H9 (cell line): ENCODE measurements at places on chromosomes 4 and X. TPM values are rescaled to one million over a fixed set of nuclear protein-coding genes. Genes with fewer than 3 reads are reported as not detected.

DNA sequence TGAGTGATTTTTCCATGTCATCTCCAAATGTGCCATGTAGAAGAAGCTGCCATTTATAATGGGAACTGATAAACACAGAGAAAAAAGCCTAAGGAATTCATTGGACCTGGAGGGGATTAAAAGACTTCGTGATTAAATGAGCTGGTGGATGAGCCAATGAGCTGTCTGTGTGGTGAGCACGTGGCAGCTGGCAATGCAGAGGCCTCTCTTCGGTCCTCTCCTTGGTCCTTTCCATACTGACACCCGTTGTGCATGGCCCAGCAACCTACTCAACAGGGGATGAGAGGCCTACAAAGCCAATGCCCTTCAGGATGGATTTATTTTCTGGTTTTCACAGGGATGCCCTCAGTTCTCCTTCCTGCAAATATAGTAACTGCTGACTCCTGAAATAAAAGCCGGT lies 87.7 kb upstream of the STS start:
- no peak overlapping the region for H3K27ac ChIP-seq
- no peaks in the 10 kb centered on the region for H3K27me3 ChIP-seq
- no peak for DNase-seq
- no peak overlapping the region for H3K4me3 ChIP-seq
- H3K4me1 ChIP-seq, result no peaks in the 10 kb centered on the region
- peaks cover 17% of the 10 kb centered on the region for H3K36me3 ChIP-seq

DNA sequence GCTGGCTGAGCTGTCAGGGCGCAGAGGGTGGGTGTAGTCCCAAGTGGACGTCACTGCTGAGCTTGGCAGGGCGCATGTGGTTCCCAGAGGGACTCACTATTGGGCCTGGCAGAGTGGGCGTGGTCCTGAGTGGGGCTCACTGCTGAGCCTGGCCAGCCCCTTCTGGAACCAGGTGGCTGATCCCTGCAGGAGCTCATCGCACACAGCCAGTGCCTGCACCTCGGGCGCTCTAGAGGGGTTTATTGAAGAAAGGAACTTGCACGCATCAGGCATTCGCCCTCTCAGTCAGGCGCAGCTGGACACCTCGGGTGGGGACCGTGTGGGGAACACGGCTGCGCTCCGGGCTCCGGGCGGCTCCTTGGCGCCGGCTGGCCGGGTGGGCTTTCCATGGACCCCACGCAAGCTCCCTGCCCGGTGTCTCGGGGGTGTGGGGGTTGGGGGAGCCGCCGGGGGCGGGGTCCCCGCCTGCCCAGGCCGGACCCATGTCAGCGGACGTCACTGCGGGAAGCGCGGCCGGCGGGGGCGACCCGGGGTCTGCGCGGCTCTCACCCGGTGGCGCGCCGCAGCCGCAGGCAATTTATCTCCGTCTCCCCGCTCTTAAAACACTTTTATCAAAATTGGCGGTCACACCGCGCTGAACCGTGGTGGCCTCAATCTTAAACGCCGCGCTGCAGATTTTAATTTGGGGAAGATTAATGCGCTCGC lies 65.4 kb upstream of the NKX1-1 start:
- H3K4me1 ChIP-seq, result no peaks in the 10 kb centered on the region
- DNase-seq, result peak; percentile 28
- H3K4me3 ChIP-seq, result no peak overlapping the region
- H3K36me3 ChIP-seq, result peaks cover 9% of the 10 kb centered on the region
- H3K27me3 ChIP-seq, result peaks cover 4% of the 10 kb centered on the region; the same call in 1 of the 2 replicates

DNA sequence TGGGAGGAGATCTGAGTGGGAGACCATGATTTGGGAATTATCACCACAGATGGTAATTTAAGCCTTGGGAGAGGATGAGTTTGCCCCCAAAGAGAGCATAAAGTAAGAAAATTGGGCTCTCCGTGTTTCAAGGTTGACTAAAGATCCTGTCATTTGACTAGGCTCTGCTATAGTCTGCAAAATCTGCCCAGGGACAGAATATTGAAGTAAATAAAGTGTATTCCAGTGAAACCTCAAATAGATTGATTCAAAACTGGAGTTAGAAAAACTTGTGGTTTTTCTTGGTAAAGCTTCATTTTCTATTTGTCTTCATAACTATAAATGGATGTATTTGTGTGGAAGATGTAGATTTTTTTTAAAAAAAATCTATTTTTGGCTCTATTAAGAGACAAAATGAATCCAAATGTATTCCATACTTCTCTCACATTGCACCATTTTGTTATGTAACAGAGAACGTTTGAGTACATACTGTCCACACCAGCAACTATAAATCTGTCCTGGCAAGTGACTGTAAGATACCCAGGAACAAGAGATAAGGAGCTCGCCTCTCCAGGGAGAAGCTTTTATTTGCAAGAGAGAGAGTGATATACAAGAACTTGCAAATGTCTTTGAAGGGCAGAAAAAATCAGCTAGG lies 170.2 kb downstream of the CBR4 start:
- no peaks in the 10 kb centered on the region for H3K27me3 ChIP-seq
- peaks cover 7% of the 10 kb centered on the region; the same call in 1 of the 2 replicates for H3K4me1 ChIP-seq

DNA sequence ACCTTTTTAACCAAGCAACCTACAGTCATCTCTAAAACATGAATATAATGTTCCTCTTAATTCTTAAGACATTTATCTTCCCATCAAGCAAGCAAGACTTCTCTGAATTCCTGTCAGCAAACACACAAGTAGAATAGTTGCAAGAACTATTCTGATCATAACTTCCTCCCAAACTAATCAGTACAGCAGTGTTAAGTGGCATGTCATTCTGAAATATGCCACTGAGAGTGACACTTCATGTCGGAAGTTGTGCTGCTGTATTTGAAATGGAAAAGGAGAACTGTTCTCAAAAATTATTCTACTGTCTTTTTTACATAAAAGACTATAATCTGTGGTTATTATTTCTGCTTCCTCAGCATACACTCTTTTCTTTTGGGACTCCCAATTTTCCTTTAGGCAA lies 546.6 kb downstream of the PCDH18 start:
- H3K27me3 ChIP-seq, result no peaks in the 10 kb centered on the region
- no peak for DNase-seq
- H3K36me3 ChIP-seq, result peaks cover 4% of the 10 kb centered on the region
- H3K27ac ChIP-seq, result no peak overlapping the region
- no peak overlapping the region for H3K4me3 ChIP-seq

- no peaks in the 10 kb centered on the region for H3K27me3 ChIP-seq
- H3K4me3 ChIP-seq, result no peak overlapping the region
- no peaks in the 10 kb centered on the region for H3K4me1 ChIP-seq
- H3K36me3 ChIP-seq, result no peaks in the 10 kb centered on the region
Measured at GRCh38 chr4:186813377-186814068, 89.9 kb upstream of the FAT1 start.

DNA sequence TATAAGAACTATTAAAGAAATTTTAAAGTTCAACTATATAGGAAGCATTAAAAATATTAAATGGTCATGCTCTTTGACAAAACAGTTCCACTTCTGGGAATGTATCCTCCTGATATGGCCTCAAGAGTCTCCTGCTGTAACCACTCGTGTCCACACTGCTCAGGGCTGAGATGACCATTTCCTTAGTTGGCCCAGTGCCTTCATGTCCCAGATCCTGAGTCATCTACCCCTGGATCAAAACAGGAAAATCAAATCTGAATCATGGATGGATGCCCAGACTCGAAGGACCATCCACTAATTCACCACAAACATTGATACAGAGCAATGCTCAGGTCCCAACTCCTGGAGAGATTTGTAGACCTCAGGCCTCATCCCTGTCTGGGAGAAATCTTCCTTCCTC lies 44.7 kb downstream of the GPRASP3 start:
- no peak overlapping the region for H3K4me3 ChIP-seq
- no peak for DNase-seq

- no peaks in the 10 kb centered on the region for H3K27me3 ChIP-seq
- H3K4me1 ChIP-seq, result no peaks in the 10 kb centered on the region
- DNase-seq, result no peak
- H3K36me3 ChIP-seq, result no peaks in the 10 kb centered on the region
- H3K4me3 ChIP-seq, result no peak overlapping the region
Measured at GRCh38 chrX:11190745-11191510, 79.8 kb downstream of the HCCS start.

GRCh38 chr4:152983221-152983620 lies 47.1 kb downstream of the FHDC1 start:
- peaks cover 4% of the 10 kb centered on the region for H3K36me3 ChIP-seq
- no peak overlapping the region for H3K4me3 ChIP-seq
- DNase-seq, result peak; percentile 67

DNA sequence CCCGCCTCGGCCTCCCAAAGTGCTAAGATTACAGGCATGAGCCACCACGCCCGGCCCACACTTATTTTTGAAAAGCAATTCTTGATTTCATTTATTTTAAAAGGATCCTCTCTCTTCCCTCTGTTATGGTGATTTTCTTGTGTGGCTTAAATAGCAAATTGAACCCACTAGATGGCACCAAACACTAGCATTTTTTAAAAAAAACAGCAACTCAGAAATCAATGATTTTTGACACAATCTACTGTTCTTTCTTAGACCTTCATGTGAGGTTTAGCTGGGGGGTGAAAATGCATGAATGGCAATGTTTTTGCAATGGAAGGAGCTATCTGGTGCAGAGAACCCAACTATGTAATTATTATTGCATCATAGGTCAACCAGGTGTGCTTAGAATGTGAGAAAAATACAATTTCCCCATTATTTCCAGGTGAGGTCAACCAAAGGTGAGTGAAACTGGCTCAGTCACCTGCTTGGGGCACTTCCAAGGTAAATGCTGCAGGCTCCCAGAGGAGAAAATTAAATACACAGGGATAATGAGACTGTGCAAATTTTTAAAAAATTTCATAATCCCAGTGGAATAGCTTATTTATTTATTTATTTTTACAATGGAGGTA lies 226.7 kb upstream of the PRKX start:
- no peak overlapping the region for H3K27ac ChIP-seq
- H3K4me3 ChIP-seq, result no peak overlapping the region
- peaks cover 2% of the 10 kb centered on the region; the same call in 2 of the 3 replicates for H3K36me3 ChIP-seq

GRCh38 chr4:64489628-64490027 lies 80.4 kb upstream of the TECRL start:
- no peaks in the 10 kb centered on the region for H3K27me3 ChIP-seq
- H3K27ac ChIP-seq, result no peak overlapping the region
- no peaks in the 10 kb centered on the region for H3K36me3 ChIP-seq
- no peak for DNase-seq
- H3K4me1 ChIP-seq, result no peaks in the 10 kb centered on the region

DNA sequence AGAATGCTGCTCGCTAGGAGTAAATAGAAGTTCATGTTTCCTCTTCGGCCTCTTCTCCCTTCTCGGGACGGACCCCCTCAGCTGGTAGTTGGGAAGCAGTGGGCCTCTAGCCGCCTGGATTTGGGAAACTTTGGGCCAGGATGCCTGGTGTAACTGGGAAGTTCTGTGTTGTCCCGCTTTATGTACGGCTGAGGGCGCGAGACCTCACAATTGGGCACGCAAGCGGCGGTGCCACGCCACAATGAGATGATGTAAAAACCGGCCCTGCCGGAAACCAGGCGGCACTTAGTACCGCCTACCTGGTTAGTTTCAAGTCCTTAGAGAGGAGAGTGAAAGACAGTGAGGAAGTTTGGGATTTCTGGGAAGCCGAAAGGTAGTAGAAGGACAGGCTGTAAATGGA lies at the start of gene CT83:
Gene CT83 (minus strand): TSS at position 155 of the 400 bp plus-strand sequence. CDS start 120 bp downstream, at position 35.
- 0 out of 2 replicates have a peak, but pooled peaks cover 2% of the 10 kb centered on the region for H3K4me1 ChIP-seq
- H3K27ac ChIP-seq, result no peak within 1 kb of the TSS
- DNase-seq, result no peak
- H3K4me3 ChIP-seq, result no peak within 1 kb of the TSS

- no peaks in the 10 kb centered on the region for H3K27me3 ChIP-seq
- no peak for DNase-seq
- H3K4me1 ChIP-seq, result peaks cover 17% of the 10 kb centered on the region
- H3K27ac ChIP-seq, result no peak overlapping the region
- no peaks in the 10 kb centered on the region for H3K36me3 ChIP-seq
Measured at GRCh38 chr4:37980246-37980645, 20.0 kb downstream of the PTTG2 start.

- peaks cover 2% of the 10 kb centered on the region; the same call in 1 of the 2 replicates for H3K4me1 ChIP-seq
- no peak for DNase-seq
- no peak overlapping the region for H3K27ac ChIP-seq
- H3K36me3 ChIP-seq, result no peaks in the 10 kb centered on the region
- H3K4me3 ChIP-seq, result no peak overlapping the region
Measured at GRCh38 chrX:134571796-134572195, 86.5 kb downstream of the PLAC1 start.

- H3K36me3 ChIP-seq, result no peaks in the 10 kb centered on the region
- DNase-seq, result no peak
- H3K27ac ChIP-seq, result no peak overlapping the region
- H3K4me3 ChIP-seq, result no peak overlapping the region
- no peaks in the 10 kb centered on the region; the same call in 1 of the 2 replicates for H3K27me3 ChIP-seq
- H3K4me1 ChIP-seq, result no peaks in the 10 kb centered on the region
Measured at GRCh38 chrX:69094977-69095669, 70.1 kb downstream of the PJA1 start.

DNA sequence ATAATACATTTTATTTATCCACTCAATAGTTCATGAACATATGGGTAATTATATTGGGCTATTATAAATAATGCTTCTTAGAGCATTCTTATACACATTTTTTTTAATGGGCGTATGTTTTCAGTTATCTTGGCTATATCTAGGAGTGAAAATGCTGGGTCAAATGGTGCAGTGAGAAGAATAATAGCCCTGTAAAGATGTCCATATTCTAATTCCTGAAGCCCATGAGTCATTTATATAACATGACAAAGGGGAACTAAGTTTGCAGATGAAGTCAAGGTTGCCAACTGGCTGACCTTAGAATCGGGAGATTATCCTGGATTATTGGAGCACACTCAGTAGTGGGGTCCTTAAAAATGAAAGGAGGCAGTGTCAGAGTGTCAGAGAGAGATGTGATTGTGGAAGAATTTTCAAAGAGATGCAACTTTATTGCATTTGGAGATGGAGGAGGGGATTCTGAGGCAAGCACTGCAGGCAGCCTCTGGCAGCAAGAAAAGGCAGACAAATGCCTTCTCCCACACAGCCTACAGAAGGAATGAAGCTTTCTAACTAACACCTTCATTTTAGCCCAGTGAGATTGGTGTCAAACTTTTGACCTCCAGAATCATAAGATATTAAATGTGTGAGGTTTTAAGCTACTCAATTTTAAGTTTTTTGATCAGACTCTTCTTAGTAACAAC lies 106.1 kb upstream of the HS3ST1 start:
- no peak overlapping the region for H3K4me3 ChIP-seq
- H3K36me3 ChIP-seq, result peaks cover 8% of the 10 kb centered on the region
- H3K4me1 ChIP-seq, result no peaks in the 10 kb centered on the region
- no peak for DNase-seq
- no peak overlapping the region for H3K27ac ChIP-seq

GRCh38 chrX:46967547-46967946 lies 55.3 kb downstream of the JADE3 start:
- H3K27me3 ChIP-seq, result no peaks in the 10 kb centered on the region
- no peak for DNase-seq
- peaks cover 8% of the 10 kb centered on the region for H3K36me3 ChIP-seq
- H3K4me1 ChIP-seq, result no peaks in the 10 kb centered on the region

The LONRF3 gene
- total RNA-seq, result 0.33 and 0.39 TPM in 2 replicates

The YY2 gene
- 1.8 TPM in 2 replicates for total RNA-seq

The NUDT11 gene
- total RNA-seq, result 23.6 and 25.7 TPM in 2 replicates

The DGAT2L6 gene
- not detected in 2 replicates for total RNA-seq

The MAGEA9B gene
- total RNA-seq, result 0.31 TPM in 1 of 2 replicates, not detected in the other

The CPLX1 gene
- 0.48 and 0.90 TPM in 2 replicates for total RNA-seq

The NPY2R gene
- total RNA-seq, result 0.09 TPM in 1 of 2 replicates, not detected in the other

The PAGE3 gene
- not detected in 2 replicates for total RNA-seq

The SEPTIN6 gene
- 22.9 and 23.1 TPM in 2 replicates for total RNA-seq

The FGFBP2 gene
- total RNA-seq, result not detected in 2 replicates
